CD4-positive, alpha-beta T cell (primary cell): ENCODE measurements at places on chromosomes 5 and 9.

GRCh38 chr5:149611326-149611725 lies 30.0 kb downstream of the ARHGEF37 start:
- DNase-seq, result no peak

GRCh38 chr5:103254921-103255320 lies 3.6 kb upstream of the MACIR start:
- DNase-seq, result no peak

- no peak for DNase-seq
Measured at GRCh38 chr5:74201334-74202081, 439.0 kb downstream of the ENC1 start.

GRCh38 chr5:131996210-131997025 lies 15.0 kb downstream of the ACSL6 start:
- no peak for DNase-seq

DNA sequence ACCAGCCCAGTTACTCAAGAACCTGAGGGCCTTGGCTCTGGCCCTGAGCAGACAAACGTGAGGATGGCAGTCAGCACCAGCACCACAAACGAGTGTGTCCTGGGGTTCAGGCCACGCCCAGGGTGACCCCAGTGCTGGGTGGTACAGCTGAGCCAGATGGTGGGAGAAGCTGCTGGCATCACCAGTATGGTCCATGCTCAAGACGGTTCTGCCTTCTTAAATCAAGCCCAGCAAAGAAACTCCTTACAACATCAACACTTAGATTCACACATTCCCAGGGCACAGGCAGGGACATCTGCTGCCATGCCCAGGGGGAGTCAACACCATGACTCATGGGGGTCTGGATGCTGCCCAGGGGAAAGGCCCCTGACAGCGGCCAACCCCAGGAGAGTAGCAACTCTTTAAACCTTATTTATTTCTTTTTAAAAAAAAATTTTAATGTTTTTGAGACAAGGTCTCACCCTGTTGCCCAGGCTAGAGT lies 31.3 kb downstream of the IPPK start:
- DNase-seq, result no peak

DNA sequence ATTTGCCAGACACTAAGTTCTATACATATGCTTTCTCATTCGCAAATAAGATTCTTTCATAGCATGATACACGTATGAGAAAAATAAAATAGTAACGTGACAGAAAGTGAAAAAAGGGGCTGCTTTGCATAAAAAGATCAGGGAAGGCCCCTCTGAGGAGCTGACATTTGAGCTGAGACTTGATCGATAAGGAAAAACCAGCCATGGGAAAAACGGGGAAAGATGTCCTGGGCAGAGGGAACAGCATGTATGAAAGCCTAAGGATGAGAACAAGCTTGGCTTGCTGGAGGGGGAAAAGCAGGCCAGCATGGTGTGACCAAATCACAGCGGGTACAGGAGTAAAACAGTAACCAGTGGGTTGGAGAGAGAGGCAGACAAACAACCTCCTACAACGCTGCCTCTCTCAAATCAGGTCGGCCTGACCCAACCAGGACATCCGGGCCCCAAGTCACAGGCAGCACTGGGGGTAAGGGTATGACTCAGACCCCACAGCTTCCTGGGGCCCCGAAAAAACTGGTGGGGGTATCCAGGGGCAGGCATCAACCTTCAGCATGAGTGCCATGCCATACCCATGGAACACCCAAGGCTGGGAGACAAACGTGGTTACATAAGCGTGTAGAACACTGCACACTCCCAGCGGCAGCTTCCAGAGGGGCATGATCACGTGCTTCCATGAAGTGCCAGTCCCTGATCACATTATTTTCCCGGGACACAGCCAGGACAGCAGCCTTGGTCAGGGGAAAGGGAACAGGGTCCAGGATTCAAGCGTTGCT lies 2.2 kb downstream of the TNIP1 start:
- peak; percentile 82 for DNase-seq

DNA sequence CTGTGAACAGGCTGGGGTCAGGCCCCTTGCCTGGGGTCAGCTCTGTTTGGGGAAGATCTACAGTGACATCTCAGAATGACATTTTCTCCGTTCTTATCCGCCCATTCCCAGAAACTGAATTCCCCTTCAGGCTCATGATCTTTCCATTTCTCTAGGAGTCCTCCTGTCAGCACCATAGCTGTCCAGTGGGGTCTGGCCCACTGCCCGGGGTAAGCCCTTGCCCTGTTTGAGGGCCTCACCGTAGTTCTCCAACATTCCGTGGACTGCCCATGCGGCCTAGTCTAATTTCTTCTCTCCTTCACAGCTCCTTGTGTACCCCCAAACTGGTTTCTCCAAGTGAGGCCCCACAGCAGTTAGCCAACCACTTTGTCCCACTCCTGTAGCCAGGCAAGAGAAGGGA lies 68.4 kb downstream of the ENTREP1 start:
- DNase-seq, result no peak

DNA sequence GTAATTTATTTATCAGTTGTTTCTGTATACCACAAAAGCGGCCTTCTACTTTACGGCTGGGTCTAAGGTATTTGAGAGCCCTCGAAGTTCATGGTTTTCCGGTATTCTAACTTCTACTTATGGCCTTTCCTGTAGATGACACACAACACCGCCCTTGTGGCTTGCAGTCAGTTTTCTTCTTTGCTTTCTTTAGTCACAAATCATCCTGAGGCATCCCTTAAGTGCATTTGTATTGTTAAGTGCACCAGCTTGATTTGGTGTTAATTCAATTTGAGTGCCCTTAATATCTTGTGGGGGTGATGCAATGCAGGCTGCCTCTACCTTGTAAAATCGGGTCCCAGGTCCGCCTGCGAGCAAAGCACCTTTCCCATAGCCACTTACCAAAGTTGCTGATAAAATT lies 511.9 kb downstream of the CCDC171 start:
- DNase-seq, result no peak

- no peak for DNase-seq
Measured at GRCh38 chr9:114696814-114697544, 15.0 kb upstream of the TEX48 start.

GRCh38 chr5:91598216-91598615 lies 215.1 kb upstream of the ARRDC3 start:
- DNase-seq, result no peak

DNA sequence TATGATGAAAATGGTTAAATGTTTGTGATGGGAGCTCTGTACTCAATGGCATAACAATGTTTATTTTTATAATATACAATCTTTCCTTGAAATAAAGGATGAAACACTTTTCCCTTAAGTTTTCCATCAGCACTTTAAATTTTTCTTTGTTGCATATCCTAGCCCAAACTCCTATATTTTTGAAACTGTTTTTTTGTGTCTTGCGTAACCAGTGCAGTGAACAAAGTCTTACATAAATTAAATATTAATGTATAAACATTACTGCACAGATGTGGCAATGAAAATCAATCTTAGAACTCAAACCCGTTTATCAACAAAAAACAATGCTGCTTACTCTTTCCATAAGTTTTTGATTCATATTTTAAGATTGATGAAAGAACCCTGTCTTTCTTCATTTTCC lies 34.1 kb upstream of the IL31RA start:
- DNase-seq, result no peak

DNA sequence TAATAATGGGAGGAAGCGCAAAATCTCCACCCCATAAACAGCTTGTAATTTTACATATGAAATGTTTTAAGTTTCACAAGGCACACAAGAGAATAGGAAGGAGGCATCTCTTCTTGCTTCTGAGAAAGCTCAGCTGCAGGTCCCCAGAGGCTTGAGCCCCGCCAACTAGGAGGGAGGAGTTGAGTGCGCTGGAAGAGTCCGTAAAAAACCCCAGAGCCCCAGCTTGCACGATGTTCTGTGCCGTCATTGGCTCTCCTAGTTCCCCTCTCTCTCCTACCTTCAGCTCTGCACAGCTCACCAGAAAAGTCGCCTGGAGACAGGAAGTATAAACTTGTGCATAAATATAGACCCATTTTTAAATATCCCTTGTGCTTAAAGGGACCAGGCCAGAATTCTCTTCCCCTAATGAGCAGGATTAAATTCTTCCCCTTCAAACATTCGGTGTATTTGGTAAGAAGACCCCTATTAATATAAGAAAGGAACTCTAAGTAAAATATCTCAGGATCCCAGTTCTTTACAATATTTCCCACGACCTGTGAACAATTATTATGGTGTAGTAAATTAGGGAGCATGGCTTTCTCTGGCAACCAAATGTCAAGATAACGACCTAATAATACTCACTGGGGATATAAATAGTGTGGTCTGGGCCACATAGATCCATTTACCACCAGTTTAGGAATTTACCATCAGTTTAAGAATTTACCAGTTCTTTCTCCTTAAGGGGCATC lies 13.7 kb downstream of the GLRX start:
- DNase-seq, result peak; percentile 63

- DNase-seq, result no peak
Measured at GRCh38 chr9:120741701-120742100, 27.4 kb upstream of the MEGF9 start.

DNA sequence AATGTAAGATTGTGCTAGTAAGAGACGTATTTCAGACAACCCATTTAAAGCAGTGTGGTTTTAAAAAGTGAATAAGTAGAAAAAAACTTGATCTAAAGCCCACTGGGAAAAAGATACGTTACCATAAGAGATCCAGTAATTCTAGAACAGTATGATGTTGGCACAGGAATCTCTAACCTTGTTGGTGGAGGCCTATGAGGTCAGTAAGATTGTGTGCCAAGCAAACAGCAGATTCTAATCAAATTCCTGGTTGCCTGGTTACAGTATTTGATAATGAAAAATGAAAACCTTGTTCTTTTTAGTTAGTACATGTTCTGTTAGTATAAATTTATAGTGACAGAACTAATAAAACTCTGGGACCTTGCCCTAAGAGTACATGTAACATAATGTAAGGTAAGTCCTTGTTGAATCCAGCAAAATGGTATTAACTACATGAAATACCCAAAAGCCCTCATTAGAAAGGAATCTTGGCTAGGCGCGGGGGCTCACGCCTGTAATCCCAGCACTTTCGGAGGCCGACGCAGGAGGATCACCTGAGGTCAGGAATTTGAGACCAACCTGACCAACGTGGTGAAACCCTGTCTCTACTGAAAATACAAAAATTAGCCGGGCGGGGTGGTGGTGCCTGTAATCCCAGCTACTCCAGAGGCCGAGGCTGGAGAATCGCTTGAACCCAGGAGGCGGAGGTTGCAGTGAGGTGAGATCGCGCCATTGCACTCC lies 33.2 kb upstream of the DMXL1 start:
- DNase-seq, result no peak
